ENCODE measurements at places on chromosomes 3 and 15.
A peak's percentile ranks its signal among the peaks of the same experiment; 100 is the strongest.

- no peak for DNase-seq
Observed at GRCh38 chr3:128100161-128100560, 23.5 kb downstream of the RUVBL1 start.

GRCh38 chr15:25887870-25888269 is 24.7 kb upstream of the ATP10A start:
- no peak for DNase-seq

GRCh38 chr15:40452296-40453090 is 11.7 kb downstream of the BAHD1 start:
- DNase-seq = no peak

DNA sequence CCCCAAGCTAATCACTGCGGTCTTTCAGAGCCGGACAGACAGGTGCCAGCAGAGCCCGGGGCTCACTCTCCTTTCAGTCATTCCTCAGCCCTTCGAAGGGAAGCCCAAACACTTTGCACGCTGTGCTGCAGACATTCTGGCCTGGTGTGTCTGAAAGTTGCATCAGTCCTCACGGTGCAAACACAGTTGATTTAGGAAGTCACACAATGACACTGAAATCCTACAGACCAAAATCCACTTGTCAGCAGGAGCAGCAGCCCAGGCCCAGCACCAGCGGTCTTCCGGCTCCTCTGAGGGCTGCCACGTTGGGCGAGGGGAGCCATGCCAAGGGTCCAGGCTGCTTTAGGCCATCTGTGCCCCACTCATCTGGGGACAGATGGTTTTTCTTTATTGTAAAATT is 61.6 kb downstream of the RGMA start:
- DNase-seq = no peak

DNA sequence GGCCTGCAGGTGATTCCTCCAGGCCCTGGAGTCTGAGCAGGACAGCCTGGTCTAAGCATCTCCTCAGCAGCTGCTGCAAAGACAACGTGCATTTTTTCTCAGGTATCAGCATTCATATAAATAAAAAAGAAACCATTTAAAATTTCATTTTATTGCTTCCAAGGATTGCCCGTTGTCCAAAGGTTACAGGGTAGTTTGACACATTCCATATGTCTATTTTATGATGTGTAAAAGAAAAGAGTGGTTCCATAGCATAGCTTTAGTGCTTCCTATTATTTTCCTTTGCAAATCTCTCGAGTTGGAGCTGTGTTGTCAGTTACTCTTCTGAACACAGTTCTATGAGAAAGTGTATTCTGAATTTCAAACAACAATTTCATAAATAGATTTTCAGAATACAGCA is 7.2 kb upstream of the DGKG start:
- no peak for DNase-seq

DNA sequence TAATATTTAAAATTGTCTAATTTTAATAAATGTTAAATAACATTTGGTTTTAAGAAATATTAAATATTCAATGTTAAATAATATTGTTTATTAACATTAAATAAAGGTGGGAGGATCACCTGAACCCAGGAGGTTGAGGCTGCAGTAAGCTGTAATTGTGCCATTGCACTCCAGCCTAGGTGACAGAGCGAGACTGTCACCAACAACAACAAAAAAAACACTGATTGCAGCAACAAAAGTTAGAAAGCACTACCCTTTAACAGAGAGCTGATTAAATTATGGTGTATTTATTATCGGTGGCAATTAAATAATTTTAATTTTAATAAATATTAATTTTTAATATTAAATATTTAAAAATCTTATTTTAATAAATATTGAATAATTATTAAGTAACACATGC is 152.1 kb downstream of the ATG7 start:
- DNase-seq = no peak

DNA sequence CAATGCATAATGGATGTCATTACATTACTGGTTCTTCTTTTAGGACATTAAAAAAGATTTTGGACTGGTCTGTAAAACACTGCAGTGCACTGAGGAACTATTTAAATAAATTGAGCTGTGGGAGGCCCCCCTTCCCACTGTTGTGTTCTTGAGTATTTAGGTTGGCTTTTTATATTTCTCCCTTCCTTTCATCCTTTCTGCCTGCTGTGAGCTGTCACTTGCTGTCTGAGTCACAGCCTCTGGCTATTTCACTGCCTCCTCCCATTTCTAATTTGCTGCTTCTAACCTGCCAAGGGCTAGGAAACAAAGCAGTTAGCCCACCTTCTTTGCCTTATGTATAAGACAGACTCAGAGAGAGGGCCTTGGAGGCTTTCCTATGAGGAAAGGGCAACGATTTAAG is 89.0 kb upstream of the FNDC3B start:
- DNase-seq = no peak

DNA sequence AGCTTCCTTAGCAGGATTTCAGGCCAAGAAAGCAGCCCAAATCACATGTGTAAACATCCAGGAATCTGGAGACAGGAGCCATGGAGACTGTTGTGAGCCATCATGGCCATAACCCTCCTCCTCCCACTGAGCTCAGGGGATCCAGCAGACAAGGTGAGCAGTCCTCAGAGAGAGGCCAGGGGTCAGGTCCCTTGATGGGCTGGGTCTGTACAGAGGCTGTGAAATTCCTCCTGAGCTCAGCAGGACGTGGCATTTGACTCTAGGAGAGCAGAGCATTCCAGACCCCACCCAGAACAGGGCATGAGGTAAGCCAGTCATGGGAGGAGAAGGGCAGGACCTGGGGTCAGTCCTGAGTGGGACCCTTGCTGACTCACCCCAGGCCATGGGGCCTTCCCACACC is 67.0 kb upstream of the ACAN start:
- DNase-seq = no peak

DNA sequence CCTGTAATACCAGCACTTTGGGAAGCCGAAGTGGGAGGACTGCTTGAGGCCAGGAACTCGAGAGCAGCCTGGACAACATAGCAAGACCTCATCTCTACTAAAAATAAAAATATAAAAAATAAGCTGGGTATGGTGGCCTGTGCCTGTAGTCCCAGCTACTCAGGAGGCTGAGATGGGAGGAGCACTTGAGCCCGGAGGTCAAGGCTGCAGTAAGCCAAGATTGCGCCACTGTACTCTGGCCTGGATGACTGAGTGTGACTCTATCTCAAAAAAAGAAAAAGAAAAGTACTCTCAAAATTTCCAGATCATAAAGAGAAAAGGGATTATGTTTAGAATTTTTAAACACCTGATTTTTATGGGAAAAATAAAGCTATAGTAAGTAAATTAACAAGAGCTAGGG is 24.1 kb downstream of the SLC51A start:
- DNase-seq = no peak

GRCh38 chr3:54917174-54917573 is 10.7 kb downstream of the LRTM1 start:
- no peak for DNase-seq

DNA sequence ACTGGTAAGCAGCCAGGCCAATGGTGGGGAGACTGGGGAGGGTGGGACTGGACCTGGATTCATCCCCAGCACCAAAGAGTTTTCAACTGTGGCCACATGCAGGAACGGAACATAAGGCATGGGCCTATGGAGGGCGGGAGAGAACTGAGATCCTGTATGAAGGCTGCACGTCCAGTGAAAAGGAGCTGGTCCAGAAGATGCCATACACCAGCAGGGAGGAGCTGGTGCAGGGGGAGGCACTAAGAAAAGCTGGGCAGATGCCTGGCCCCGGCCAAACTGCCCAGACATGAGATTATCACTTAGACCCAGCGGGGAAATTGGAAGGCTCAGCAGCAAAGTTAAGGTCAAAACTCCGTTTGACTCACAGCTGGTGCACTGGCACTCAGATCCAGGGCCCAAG is 58.1 kb upstream of the MCF2L2 start:
- no peak for DNase-seq

DNA sequence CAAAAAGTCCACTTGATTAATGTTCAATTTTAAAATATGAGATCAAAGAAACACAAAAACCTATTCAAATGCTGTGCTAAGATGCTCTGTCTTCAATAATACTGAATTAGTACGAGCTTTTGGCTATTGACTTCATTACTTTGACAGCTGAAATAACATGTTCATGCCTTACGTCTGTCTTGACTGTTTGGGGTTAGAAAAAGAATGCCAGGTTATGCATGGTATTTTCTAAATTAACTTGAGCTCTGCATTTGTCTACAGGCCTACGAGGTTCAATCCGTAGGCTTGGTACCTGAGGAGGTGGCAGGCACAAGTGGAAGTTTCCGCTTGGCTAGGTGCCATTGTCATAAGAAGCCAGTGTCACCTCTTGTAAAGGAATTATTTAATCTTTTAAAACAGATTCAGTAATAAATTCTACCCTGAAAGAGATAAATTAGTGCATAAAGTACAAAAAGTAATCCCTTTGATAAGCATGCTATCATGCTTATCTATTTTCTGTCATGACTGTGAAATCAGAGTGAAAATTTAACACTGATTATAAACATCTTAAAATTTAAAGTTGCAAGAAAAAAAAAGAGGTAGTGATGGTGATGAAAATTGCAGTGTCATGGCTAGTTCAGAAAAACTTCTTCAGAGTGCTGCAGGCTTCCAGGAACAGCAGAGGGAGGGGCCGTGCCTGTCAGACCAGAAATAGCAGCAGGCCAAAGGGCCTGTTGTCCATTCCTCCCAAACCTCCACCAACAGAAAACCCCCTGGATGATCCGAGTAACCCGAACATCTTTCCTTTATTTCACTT is 115.7 kb downstream of the ARRDC4 start:
- DNase-seq = no peak

DNA sequence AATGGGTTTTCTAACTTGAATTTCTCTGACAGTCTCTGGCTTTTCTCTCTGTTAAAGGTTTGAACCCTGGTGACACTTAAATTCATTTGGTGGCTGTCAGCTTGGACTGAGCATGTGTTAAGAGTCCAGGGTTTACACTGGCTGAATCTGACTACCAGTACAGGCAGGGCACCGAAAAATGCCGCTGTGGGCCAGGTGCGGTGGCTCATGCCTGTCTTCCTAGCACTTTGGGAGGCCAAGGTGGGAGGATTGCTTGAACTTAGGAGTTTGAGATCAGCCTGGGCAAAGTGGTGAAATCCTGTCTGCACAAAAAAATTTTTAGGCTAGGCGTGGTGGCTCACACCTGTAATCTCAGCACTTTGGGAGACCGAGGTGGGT is 1.8 kb downstream of the MANF start:
- no peak for DNase-seq

- DNase-seq = no peak
Observed at GRCh38 chr3:112619295-112619694, 21.6 kb downstream of the CCDC80 start.

DNA sequence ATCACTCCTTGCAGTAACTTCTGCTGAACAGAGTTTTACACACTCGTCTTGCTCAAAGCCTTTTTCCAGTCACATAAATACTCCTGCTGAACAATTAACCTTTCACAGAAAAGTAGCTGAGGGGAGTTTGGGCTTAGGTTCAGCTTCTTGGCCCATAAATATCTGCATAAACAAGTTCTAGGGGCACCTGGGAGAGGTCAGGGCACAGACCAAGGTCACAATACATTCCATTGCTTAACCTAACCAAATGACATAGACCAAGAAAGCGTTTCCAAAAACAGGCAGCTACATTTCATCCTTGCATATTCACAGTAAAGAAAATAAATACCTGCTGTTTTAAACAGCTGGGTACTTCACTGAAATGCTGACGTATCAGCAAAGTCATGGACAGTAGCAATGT is 101.3 kb downstream of the THRB start:
- no peak for DNase-seq

GRCh38 chr3:196528639-196529233 is 13.6 kb upstream of the SMCO1 start:
- DNase-seq = peak; percentile 49

DNA sequence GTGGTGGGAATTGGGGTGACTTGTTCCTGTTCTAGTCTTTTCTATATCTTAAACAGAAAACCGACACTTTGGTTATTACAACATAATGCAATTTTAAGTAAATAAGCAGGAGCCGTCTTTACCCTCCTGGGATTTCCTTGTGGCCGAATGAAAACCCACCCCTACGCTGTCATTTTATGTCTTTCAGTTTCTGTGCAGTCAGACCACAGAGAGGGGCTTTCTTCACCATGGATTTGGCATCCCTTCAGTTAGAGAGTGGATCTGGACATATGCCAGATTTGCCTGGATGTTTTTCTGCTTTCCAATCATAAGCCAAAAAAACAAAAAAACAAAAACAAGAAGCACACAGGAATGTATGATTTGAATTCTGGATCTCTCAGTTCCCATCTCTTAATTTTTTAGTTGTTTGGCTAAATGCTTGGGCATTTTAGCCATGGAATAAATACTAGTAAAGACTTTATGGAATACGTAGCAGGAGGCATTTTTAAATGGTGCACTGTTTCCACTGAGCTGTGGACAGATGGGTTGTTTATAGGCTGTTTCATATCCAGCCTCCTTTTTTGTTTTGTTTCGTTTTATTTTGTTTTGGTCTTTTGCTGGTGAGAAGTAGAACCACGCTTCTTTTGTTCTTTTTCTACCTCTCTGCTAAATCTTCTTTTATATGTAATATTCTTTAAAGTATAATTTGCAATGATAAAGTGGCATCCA is 272.9 kb downstream of the FEZF2 start:
- DNase-seq = no peak

GRCh38 chr15:55863911-55864310 is 121.0 kb upstream of the PRTG start:
- no peak for DNase-seq

DNA sequence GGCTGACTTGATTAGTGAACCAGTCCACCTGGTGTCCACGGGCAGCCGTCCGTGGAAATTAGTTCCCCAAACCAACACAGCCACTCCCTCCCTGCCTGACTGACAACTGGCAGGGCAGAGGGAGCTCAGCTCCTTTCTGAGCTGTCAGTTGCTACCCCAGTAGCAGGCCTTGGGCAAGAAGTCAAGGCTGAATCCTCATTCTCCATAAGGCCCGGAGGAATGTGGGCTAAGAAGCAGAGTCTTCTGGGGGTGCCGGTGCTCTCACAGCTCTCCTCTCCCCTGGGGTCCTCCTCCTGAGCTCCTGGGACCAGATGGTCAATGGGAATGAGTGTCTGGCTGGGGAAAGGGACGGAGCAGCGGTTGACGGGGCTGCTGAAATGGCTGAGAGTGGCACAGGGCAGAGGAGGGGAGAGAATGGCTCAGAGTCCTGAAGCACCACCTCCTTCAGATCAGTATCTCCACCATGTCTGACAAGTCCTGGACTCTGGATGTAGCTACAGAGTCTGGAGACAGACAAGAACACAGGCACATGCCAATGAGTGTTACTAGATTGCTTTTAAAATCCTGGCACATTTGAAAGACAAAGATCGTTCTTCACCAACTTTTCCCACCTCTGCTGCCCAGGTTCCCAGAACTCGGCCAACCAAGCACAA is 16.9 kb downstream of the AMOTL2 start:
- DNase-seq = no peak

- no peak for DNase-seq
Observed at GRCh38 chr3:132145833-132146232, 111.0 kb upstream of the CPNE4 start.
